ENCODE measurements at places on chromosomes 7 and 10.

DNA sequence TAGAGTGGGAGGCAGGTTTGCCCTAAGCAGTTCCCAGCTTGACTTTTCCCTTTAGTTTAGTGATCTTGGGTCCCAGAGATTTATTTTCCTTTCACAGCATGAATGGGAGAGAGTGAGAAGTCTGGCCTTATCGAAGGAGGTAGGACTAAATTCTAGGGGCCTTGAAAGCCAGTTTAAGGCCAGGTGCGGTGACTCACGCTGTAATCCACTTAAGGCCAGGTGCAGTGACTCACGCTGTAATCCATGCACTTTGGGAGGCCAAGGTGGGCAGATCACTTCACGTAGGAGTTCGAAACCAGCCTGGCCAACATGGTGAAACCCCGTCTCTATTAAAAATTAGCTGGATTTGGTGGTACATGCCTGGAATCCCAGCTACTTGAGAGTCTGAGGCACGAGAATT lies 392.2 kb downstream of the ACTR3B start:
- no peak for DNase-seq

DNA sequence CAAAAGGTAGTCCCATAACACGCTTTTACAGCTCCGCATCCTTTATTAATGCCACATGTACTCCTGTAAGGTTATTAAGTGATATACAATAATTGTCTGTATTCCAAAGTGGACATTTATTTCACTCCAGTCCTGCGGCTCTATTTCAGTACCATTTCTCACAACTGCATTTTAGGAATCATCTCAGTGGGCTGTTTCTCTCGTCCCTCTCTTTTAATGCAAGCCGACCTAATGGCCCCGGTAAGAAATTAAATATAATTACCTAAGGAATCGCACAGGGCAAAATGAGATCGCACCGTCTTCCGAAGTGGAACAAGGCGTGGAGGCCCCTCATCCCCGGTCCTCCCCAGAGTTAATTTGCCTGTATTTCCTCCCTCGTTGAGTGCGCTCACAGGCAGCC lies 216.5 kb downstream of the RAB11FIP2 start:
- DNase-seq, result no peak

DNA sequence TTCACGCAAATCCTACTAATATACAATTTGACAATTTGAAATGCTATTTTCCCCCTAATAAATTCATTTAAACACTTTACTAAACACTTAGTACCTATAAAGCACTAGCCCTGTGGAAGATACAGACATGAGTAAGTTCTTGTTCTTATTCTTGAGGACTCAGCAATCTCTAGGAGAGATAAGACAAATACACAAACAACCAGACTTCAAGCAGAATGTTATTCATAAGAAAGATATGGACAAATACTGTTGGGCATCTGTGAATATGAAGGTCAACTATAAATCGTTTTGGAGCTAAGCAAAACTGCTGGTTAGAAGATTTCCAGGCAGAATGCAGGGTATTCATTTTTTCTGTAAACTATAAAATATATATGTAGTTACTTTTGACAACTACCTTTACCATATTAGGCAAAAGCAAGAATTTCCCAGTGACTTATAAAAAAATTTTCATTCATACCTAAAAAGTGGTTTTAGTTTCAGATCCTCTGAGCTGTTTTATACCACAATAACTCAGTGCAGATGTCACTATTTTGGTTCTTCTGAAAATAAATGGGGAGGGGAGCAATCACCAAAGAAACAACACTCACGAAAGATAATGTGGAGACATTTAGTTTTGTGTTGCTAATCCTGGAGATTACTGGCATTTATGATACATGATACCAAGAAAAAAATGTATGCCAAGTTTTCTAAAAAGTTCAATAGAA lies 3.8 kb downstream of the VPS41 start:
- DNase-seq, result no peak

GRCh38 chr10:115321360-115321759 lies 228.2 kb downstream of the ATRNL1 start:
- DNase-seq, result no peak

- no peak for DNase-seq
These were observed 1.6 kb downstream of the WEE2 start for GRCh38 chr7:141709749-141710148.

- no peak for DNase-seq
These were observed 97.7 kb downstream of the TAF3 start for GRCh38 chr10:7915923-7916536.

DNA sequence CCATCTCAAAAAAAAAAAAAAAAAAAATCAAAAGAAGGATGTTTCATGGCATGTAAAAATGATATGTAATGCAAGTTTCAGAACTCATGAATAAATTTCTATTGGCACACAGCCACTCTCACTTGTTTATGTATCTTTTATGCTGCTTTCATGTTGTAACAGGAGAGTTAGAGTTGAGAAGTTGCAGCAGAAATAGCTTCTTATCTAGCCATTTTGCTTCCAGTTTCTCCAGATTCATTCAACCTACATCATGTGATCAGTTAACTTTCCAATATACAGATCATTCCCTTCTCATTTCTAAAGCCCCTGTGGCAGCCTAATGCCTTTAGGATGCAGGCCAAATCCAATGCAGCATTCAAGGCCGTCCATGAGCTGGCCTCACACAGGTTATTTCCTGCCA lies 30.4 kb downstream of the ZNF786 start:
- no peak for DNase-seq

DNA sequence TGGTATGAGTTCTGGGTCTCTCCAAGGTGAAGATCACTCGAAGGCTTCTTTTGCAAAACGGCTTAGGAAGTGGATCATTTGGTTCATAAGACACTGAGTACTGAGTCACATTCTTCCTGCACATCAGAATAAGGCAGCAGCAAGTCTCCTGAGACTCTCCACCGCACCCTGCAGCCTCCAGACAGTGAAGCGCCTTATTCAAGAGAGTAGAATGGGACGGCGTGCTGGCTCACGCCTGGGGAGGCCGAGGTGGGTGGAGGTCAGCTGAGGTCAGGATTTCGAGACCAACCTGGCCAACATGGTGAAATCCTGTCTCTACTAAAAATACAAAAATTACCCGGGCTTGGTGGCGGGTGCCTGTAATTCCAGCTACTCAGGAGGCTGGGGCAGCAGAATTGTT lies 70.3 kb downstream of the C10orf143 start:
- DNase-seq, result no peak

GRCh38 chr7:46459942-46460341 lies 538.9 kb upstream of the IGFBP3 start:
- no peak for DNase-seq

GRCh38 chr7:2864204-2864985 lies 20.3 kb upstream of the GNA12 start:
- DNase-seq, result no peak

GRCh38 chr10:22334414-22335172 lies 10.7 kb upstream of the SPAG6 start:
- DNase-seq, result no peak

DNA sequence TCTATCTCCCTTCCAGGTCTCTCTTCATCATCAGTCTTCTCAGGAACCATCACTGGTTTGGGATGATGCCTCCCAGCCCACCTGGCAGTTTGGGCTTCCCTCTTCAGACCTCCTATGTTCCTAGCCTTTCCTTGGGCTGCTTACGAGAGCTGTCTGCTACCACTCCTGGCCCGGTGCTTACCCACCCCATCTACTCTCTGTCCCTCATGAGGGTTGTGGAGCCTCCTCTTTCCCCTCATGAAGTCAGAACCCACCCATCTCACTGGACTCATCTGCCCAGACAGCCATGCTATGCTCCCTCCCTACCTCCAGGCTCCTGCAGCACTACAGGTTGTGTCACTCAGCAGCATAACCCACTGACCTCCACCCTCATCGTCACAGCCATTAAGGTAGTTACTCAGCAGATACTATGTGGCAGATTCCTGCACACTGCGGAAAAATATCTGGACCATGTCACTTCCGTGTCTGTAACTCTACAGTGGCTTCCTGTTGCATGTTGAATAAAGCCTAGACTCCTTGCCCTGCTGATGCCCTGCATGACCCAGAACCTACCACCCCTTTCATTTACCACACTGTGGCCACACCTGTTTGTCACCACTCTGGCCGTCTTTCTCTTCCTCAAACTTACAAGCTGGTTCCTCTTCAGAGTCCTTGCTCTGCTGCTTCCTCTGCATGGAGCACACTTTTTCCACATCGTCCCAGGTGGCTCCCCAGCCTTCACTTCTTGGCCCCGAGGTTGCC lies 2.0 kb downstream of the DBNL start:
- DNase-seq, result no peak

GRCh38 chr10:113099431-113100183 lies 149.6 kb downstream of the TCF7L2 start:
- DNase-seq, result no peak

DNA sequence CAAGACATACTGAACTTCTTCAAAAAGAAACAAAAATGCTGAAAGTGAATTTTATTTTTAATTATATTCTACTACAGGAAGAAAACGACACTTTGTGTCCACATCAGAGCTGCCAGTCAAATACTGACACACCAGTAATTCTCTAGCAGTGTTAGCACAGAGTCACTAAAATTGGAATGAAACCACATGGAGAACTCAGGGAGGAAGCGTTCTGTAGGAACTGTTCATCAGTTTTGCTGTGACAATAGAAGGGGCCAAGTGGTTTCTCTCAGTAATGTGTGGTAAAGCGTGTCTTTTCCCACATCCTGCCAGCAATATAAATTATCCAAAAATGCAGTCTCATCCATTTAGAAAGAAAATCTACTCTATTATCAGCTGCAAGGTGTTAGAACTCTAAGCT lies 683.3 kb downstream of the GRM8 start:
- no peak for DNase-seq

- no peak for DNase-seq
These were observed 5.8 kb upstream of the LRRC4 start for GRCh38 chr7:128037081-128037480.

DNA sequence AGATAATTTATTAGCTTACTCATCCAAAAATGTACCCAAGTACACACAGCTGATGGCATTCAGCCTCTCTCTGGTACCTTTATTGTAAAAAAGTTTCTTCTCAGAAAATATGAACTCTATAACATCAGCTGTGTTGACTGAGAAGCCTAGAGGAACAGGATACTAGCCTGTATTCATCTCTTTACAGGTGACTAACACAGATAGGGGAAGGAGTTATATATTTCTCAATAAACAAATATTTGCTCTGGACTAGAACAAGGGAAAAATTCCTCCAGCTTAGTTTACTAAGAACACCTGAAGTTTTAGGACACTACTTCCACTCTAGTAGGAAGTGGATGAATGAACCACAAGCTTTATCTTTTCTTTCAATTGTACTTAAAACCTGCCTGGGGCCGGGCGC lies 67.8 kb downstream of the ZNF248 start:
- no peak for DNase-seq

GRCh38 chr7:130133029-130133782 lies 62.9 kb downstream of the KLHDC10 start:
- DNase-seq, result no peak

GRCh38 chr7:29296421-29296820 lies 101.8 kb downstream of the CHN2 start:
- no peak for DNase-seq

GRCh38 chr7:15643000-15643705 lies 43.3 kb downstream of the MEOX2 start:
- DNase-seq, result no peak

DNA sequence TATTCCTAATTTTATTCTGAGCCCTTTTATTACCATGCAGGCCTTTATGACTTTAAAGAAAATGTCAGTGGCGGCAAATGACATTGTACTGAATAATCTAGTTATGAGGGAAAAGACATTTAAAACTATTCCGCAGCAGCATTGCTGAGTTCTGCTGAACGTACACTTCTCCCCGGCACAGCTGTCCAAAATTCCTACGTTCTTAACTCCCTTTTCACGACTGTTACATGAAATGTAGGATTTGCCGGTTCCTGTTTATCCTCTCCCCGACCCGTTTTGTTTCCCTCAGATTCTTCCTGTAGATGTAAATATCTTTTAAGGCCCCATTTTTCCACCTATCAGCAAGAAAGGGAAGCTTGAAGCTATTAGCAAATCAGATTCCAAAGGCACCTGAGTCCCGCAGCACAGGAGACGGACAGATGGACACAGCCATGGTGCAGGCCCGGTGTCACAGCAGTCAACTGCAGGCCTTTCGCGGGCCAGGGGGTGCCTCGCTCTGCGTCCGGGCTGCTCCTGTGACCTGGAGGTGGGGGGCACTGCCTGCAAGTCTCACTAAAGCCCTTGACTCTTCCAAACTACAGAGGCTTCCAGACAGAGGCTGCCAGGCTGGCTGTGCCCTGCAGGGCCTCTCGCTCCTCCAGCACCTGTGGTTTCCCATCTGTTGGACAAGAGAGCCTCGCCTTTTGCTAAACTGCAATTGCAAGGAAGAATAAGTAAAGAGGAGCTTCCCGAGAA lies 485.0 kb upstream of the MGMT start:
- DNase-seq, result no peak

- DNase-seq, result no peak
These were observed 87.2 kb downstream of the RNF216 start for GRCh38 chr7:5694221-5694754.

DNA sequence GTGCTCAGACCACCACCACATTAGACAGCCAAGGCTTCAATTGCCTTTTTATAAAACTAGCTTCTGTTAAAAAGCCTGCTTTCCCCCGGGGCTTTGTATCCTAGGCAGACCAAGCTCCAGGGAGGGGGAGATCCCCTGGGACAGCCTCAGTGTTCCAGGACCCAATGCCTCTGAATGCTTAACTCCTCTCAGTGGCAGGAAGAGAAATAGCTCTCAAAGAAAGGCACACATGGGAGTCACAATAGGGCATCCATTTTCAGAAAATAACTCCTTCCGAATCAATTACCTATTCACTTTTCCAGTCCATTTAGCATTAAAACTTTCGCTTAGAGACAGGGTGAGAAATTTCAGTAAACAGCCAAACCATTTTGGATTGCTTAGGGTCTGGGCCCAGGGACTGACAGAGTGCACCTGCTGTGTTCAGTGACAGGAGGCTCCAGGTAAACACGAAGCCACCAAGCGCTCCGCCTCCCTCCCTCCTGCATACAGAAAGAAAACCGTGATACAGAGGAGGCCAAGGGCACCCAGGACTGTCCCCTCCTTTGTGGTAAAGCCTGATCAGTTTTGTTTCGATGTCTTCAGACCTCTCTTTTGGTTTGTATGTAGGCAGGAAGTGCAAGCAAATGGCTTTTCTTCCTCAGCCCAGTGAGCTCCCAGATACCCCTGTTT lies 599.7 kb downstream of the KCNMA1 start:
- DNase-seq, result no peak

DNA sequence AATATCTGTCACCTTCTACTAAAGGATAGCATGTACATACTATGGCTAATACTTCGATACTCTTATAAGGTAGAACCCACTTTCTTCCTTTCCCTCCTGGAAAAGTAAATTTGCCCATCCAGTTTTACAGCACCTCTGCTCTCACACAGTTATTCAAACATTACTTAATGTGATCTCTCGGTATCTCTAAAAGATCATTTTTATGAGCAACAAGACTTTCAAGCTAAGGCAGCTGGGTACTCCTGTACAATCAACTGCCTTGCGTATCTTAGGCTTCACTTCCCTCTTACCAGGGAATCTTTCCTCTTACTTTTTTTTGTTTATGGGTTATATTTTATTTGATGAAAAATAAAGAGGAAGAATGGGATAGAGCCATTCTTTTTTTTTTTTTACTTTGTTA lies 26.5 kb upstream of the TLL2 start:
- no peak for DNase-seq

GRCh38 chr10:125773687-125774543 lies 1.7 kb downstream of the MMP21 start:
- no peak for DNase-seq

- no peak for DNase-seq
These were observed 606.3 kb upstream of the C7orf33 start for GRCh38 chr7:147984265-147984664.

GRCh38 chr10:110382695-110383094 lies 78.0 kb upstream of the SMNDC1 start:
- no peak for DNase-seq

- DNase-seq, result no peak
These were observed 739.9 kb downstream of the REEP3 start for GRCh38 chr10:64261092-64261491.

Data from stimulated activated CD4-positive, alpha-beta T cell treated with anti-CD3 and anti-CD28 coated beads, Interleukin-4, amount 100 ng/mL, for 48 hours (primary cell).